Activated T-helper 1 cell treated with anti-CD3 and anti-CD28 coated beads, Interleukin-2, amount 50 U/mL, for 16 hours (primary cell): ENCODE measurements at places on chromosomes 11 and 22.

- no peak for DNase-seq
Measured at GRCh38 chr11:7031471-7031871, 11.2 kb downstream of the NLRP14 start.

GRCh38 chr11:81916451-81916850, 817.2 kb downstream of the FAM181B start:
- DNase-seq = no peak

DNA sequence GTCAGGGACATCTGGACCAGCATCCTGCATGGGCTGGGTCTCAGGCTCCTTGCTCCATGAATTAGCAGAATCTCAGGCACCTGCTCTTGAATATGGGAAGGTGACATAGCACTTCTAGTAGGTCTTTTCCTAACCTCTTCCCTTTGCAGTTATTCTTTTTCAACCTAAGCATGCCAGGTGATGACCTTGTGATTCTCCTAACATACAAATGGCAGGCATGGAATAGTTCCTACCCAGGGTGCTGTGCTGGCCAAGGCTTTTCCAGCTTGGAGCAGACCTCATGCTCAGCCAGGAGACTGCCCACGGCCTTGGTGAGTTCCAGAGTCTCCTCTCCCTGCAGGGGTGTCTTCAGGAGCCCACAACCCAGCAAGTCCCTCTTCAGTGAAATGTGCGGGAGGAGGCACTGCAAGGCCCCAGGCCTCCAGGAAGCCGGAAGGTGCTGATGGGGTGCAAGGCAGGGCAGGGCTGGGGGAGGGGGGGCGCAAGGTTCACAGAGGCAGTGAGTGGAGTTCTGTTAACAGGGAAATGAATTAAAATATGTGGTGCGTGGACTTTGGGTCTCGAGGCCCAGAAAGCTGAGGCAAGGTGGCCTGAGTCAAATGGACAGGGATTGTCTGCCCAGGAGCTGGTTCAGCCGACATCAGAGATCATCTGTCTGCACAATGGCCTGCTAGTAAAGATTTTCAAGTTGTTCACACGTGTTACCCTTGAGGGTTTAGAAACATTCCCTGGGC, 75.9 kb upstream of the SEPTIN5 start:
- DNase-seq = no peak

- DNase-seq = no peak
Measured at GRCh38 chr22:28417431-28417830, 262.2 kb downstream of the TTC28 start.

DNA sequence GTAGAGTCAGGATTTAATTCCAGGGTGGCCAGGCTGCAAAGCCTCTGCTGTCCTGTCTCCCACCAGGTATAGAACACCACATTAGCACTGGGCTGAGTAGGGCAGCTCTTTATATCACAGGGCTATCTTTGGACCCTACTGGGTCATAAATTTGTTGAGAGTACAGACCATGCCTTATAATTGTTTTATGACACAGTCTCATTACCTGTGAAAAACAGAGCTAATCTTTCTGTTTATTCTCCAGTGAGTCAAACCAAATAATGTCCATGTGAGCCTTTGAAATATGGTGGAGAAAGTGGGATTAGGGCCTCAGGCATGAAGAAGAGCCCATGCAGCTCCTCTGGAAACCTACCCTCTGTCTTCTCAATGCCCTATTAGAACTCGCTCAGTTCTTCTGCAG, 49.6 kb upstream of the KIRREL3 start:
- no peak for DNase-seq

DNA sequence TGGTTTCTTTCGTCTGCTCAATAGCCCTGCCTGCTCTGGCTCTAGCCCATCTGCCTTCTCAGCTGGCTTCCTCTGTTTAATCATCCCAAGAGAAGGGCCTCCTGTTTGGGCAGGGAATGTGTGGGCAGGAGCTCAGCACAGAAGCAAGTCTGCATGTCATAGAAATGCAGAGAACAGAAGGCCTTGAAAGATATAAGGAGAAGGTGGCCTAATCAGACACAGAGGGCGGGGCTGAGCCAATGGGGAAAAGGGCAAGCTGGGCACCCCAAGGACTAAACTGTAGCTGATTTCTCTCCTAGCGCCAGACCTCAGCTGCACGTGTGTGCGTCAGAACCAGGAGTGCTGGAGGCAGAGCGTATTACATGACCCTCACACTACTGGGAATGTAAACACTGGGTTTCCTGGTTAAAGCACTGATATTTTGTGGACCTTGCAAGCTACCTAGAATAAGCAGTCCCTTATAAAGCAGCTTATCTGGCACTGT, 7.6 kb upstream of the CCKBR start:
- no peak for DNase-seq

- DNase-seq = no peak
Measured at GRCh38 chr22:29171721-29172120, 34.0 kb upstream of the EMID1 start.

DNA sequence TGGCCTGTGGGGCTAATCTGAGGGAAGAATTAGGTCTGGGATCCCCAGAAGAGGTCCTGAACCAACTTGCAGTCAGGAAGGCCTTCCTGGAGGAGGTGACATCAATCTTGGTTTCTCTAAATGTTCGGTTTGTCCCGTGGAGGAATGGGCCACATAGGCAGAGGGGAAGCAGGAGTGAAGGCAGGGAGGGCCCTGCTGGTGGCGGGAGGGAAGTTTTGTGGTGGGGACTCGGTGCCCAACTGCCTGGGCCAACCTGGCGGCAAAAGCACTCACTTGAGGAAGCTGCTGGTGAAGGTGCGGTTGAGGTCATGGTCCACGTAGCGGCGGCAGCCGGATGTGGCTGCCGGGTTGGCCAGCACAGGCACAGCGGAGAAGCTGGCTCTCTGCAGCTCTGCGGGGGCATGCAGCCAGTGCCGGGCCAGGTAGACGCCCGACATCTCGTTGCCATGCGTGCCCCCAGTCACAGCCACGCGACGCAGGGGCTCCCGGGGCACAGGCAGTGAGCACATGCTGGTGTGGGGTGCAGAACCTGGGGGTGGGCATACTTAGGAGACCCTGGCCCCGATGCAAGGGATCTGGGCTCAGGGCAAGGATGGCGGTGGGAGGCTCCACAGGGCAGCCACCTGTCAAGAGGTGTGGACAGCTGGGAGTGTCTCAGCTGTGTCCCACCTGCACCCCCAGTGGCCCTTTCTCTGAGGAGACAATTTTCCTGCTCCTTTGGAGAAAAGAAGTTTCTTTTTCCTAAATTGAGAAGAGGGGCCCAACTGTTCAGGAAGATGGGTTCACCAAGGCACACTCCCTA, 3.8 kb downstream of the ACY3 start:
- DNase-seq = no peak

GRCh38 chr11:7435176-7435575, 50.1 kb upstream of the OLFML1 start:
- no peak for DNase-seq

GRCh38 chr22:29306175-29306834, at the start of gene GAS2L1:
TSS of gene GAS2L1 (plus strand) at chr22:29306650. CDS start at chr22:29308106, 1,456 bp downstream.
- no peak for DNase-seq

DNA sequence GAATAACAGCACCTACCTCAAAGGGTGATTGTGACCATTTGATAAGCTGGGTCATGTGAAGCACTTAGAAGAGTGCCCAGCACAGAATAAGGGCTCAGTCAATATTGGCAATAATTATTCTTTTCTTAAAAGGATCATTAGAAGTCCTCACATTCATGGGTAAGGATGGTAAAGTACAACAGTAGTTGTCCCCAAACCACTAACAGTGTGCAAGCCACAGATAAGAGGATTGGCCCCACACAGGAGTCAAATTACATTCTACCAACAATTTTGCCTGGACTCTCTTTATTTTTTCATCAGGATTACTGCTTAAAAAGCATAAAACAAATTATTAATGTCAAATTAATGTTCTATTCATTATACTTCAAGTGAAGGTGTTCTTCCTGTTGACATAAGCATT, 271.5 kb upstream of the PDGFD start:
- no peak for DNase-seq

DNA sequence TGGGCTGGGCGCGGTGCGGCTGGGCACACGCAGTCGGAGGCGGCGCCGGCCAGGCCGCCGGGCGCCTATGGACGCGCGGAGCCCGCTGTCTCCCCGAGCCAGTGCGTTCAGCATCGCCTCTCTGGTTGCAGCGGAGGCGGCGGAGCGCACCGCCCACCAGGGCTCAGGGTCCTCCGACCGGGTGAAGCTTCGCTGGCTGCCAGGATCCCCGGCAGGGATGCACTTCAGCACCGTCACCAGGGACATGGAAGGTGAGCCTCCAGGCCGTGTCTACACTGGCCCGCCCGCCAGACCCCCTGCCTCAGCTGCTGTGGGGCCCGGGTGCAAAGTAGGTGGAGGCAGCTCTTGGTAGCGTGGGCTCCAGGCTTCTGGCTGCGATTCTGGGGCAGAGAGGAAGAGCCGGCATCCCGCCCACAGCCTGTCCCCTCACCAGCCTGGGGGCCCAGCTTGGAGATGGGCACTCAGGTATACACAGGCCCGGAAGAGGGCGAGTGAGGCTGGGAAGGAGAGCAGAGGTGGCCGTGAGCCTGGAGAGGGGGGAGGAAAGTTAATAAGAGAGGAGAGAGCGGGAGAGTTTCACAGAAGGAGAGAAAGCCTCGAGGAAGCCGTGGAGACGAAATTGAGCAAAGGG, 1.0 kb upstream of the TBX1 start:
- DNase-seq = no peak

- DNase-seq = no peak
Measured at GRCh38 chr11:17005646-17006045, 8.6 kb downstream of the PLEKHA7 start.

- DNase-seq = no peak
Measured at GRCh38 chr11:86553265-86553664, 119.2 kb downstream of the ME3 start.

GRCh38 chr11:123527947-123528346, 97.9 kb downstream of the GRAMD1B start:
- DNase-seq = no peak

DNA sequence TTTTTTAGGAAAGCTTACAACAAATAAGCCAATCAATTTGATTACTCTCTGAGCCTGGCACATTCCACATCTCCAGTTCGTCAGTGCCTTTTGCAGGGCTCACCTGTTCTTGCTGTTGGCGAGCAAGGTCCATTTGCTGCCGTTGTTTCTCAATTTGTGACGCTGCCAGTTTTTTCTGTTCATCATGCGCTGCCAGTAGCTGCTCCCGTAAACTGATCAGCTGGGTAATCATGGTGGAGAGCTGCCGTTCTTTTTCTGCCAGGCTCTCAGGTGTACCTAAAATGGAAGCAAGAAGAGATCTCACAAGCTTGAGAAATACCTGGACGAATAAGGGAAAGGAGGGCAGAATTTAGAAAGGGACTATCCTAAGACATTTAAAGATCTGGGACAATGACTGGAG, 169.7 kb downstream of the SOX6 start:
- DNase-seq = no peak

DNA sequence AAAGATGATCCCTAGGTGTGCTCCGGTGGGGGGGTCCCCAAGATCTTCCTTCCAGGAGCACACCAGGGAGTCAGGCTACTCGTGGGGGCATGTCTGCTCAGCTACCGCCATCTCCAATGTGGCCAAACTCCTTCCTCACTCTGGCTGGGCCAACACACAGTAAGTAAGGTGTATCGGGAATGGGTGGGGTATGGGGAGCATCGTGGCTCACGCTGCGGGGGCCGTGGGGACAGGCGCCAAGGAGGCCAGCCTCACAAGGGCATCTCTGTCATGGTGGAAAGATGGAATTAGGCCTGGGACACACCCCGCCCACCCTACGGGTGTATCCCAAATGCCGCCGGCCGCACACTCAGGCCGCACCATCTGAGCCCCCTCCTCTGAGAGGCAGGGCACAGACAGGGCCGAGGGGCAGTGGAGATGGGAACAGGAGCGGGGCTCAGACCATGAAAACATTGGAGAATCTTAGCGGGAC, 8.3 kb downstream of the IGF2 start:
- no peak for DNase-seq

- DNase-seq = no peak
Measured at GRCh38 chr11:97754976-97755375, 1265.8 kb upstream of the CNTN5 start.

GRCh38 chr11:78572394-78572793, 2.3 kb downstream of the NARS2 start:
- DNase-seq = no peak

- DNase-seq = no peak
Measured at GRCh38 chr11:131951121-131951520, 580.7 kb downstream of the NTM start.

DNA sequence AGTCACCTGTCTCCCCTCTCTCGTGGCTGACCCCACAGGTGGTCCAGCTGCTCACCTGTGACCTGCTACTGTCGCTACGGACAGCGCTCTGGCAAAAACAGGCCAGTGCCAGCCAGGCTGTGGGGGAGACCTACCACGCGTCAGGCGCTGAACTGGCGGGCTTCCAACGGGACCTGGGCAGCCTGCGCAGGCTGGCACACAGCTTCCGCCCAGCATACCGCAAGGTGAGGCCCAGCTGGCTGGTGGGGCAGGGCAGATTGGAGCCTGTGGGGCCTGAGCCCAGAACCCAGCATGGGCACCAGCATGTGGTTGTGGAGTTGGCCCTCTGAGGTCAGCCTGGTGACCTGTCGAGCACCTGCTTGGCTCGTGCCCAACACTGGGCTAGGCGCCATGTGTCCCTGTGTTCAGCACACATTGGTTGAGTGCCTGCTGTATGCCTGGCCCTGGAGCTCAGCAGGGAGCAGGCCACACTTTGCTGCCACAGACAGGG, 11.9 kb downstream of the SHISA8 start:
- no peak for DNase-seq

GRCh38 chr11:75240311-75241035, at the start of gene TPBGL:
TSS of gene TPBGL (plus strand) at chr11:75240774. CDS start at chr11:75241050, 276 bp downstream.
- no peak for DNase-seq

DNA sequence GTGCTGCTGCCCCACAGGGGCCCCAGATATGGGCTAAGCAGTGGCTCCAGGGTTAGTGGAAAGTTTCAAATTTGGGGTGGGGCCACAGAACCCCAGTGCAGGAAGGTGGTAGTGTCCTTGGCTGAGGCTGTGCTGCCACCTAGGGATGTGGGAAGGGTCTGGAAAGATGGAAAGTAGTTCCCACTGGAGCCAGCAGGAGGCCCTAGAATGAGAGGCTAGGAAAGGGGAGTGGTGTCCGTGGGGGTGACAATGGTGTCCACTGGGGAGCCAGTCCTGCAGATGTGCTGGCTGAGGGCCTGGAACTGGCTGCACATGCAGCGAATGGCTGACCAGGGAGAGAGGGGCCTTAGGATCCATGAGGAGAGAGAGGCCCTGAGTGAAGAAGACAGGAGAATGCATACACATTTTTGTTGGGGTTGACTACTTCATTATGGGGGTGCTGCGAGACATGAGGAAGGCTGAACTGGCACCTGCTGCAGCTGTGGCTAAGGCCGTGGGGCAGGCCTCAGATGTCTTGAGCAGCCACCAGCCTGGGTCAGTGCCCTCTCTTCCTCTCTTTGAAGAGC, 21.1 kb downstream of the RFPL3 start:
- DNase-seq = no peak
